ENCODE measurements at places on chromosomes 6 and 20. TPM values are rescaled to one million over a fixed set of nuclear protein-coding genes. Genes with fewer than 3 reads are reported as not detected.

GRCh38 chr6:51301962-51302361 is 483.3 kb downstream of the TFAP2B start:
- DNase-seq: no peak

GRCh38 chr6:158780988-158781691 is 38.0 kb downstream of the EZR start:
- no peak for DNase-seq

DNA sequence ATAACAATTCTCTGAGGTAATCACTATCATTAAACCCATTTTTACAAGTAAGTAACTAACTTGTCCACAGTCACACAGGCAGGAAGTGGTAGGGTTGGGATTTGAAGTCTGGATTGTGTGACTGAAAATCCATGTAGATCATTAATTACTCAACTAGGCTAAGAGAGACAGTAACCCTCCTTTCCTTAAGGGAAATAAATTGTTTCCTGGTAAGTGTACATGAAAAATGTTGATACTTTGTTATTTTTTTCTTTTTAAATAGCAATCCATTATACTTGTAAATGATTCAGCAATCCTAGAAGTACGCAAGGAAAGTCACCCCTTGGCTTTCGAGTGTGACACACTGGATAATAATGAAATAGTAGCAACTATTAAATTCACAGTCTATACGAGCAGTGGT is 11.6 kb downstream of the SPACA1 start:
- no peak for DNase-seq

GRCh38 chr6:155523821-155524651 is 68.4 kb upstream of the NOX3 start:
- no peak for DNase-seq

DNA sequence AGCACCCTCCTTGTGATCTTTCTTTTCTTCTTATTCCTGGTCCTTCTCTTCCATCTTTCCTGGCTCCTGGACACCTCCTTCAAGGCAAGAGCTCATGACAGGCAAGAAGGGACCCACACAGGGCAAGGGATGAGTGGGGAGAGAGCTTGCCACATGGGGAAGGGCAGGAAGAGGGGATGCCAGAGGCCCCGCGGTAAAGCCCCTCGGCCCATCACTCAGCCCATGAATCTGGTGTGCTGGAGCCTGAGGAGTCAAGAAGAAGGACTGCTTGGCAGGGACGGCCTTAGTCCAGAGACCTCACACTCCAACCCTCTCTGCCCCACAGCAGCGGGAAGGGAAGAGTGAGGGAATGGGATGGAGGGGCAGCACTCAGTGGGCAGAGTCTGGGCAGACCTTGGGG is 52.3 kb upstream of the SAYSD1 start:
- no peak for DNase-seq

The SLC17A2 gene
- total RNA-seq: not detected

- DNase-seq: peak; percentile 38
These were observed 93.5 kb downstream of the CEBPB start for GRCh38 chr20:50283922-50284810.

The FOXP4 gene
- total RNA-seq: 3.7 TPM

Data from NCI-H460 (cell line).